ENCODE measurements at places on chromosomes 2 and 18.

GRCh38 chr2:29281916-29282247 lies 166.7 kb downstream of the CLIP4 start:
- DNase-seq: no peak

- no peak for DNase-seq
These were observed 1883.3 kb upstream of the CELF4 start for GRCh38 chr18:39448942-39449341.

DNA sequence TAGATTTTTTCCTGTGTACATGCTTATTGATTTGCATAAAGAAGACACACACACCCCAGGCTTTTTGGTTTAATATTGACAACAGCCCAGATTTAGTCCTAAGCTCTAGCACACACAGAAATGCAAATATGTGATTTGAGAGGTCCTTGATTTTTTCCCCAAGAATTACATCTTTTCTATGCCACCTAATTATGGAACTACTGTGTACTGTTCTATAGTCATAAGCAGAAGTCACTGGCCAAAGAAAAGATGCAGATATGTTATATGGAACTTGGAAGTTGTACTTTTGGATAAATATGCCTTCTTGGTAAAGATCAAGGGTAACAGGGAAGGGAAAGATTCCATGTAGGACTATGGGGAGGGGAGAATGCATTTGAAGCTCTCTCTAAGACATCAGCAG lies 105.6 kb downstream of the SETBP1 start:
- no peak for DNase-seq

DNA sequence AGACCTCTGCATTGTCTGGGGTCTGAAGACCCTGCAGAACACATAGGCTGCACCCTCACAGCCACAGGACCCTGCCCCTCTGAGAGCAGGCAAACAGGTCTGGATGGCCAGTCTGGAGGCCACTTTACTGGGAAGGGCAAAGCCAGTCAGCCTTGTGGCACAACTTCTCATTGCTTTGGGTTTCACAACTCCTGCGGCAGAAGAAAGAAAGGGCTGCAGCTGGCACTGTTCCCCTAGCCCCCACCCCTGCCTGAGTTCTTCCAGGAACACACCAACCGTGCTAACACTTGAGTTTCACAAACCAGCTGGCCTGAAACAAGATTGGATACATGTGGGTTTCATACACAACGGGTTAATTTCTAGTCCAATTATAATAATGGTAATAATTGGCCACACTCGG lies 276.5 kb upstream of the MGAT5 start:
- DNase-seq: no peak

GRCh38 chr2:26384597-26384996 lies 17.1 kb upstream of the DRC1 start:
- no peak for DNase-seq

DNA sequence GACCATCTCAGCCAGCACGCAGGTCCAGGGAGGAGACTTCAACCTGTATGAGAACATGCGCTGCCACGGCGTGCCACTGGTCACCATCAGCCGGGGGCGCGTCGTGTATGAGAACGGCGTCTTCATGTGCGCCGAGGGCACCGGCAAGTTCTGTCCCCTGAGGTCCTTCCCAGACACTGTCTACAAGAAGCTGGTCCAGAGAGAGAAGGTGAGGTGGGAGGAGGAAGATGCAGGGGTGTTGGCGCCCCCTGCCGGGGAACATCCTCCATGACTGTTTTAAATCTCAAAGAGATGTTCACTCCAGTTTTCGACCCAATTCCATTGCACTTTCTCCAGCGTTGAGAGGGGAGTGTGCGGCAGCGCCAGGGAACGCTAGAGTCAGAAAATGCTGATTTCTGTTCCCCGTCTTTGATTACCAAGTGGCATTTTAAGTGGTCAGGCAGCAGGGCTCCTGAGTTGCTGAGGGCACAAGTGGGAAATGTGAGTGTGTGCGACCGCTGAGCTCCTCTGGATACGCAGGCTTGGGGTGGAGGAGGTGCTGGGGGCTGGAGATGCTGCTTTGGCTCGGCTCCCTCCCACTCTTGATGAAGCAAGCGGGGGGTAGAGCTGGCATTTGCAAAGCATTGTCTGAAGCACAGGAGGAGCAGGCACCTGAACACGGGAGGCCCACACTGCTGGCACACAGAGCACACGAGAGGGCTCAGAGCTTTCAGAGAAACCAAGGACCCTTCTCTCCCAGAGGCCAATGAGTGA lies 27.7 kb upstream of the MAPRE3 start:
- peak; percentile 89 for DNase-seq

GRCh38 chr2:237702441-237703391 lies 75.3 kb downstream of the LRRFIP1 start:
- no peak for DNase-seq

- DNase-seq: no peak
These were observed 87.7 kb upstream of the HAAO start for GRCh38 chr2:42879913-42880737.

DNA sequence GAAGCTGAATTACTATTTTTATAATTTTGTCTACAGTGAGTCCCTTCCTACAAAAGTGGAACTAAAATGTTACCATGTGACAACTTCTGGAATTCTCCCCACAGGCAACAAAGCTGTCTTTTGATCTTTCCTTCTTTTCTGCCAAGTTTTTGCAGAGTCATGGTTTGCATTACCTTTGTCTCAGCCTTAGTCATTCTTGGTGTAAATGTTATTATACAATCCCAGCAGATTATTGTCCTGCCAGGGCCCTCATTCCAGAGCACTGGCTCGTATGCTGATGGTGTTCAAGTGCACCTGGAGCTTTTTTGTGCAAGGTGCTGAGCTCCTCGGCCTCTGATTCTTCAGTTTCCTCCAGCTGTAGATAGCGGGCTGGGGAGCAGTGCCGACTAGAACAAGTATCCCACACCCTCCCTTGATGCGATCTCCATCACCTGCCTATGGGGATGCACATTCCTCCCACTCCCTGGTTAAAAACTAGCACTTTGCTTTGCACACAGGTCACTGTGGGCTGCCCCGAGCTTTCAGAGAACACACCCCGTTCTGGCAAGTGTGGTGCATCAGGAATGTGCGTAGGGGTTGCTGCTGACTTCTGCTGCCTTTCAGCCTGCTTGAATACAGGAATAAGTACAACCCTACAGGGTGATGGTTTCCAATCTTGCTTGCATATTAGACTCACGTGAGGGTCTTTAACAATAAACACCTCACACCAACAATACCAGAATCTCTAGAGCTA lies 263.6 kb downstream of the RNF144A start:
- no peak for DNase-seq

DNA sequence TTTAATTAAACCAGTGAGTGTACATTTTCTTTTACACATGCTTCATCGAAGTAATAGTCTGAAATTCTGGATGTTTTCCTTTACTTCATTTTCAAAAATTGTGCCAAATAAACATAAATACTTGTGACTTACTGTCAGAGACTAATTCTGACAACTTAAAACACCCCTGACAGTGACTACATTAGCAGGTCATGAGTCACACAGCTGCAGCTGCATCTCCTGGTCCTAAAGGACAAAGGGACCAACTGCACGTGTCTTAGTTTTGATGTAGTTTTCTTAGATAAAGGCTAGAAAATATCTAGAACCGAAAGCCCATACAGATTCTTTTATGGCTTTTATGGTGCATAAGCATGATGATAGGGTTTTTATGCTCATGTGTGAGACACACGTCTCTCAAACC lies 29.6 kb upstream of the DSC3 start:
- DNase-seq: no peak

GRCh38 chr2:144237108-144237507 lies 282.8 kb downstream of the ZEB2 start:
- no peak for DNase-seq
